ENCODE measurements at places on chromosomes 4 and X. TPM values are rescaled to one million over a fixed set of nuclear protein-coding genes. Genes with fewer than 3 reads are reported as not detected.

The CCSER1 gene
- 48.5 TPM for total RNA-seq

The PNCK gene
- total RNA-seq, result 137 TPM

The STATH gene
- total RNA-seq, result not detected

The HMGN5 gene
- total RNA-seq, result 9.4 TPM

The ARMCX5 gene
- 11.8 TPM for total RNA-seq

The ARSJ gene
- 2.5 TPM for total RNA-seq

The KLF8 gene
- total RNA-seq, result 8.7 TPM

The HPGD gene
- 2.2 TPM for total RNA-seq

The CASK gene
- total RNA-seq, result 60.4 TPM

The WAS gene
- 7.7 TPM for total RNA-seq

The CCKAR gene
- total RNA-seq, result not detected

The MAOA gene
- 41.8 TPM for total RNA-seq

The ZCCHC18 gene
- 11.2 TPM for total RNA-seq

The NWD2 gene
- total RNA-seq, result 9.3 TPM

The PRDM5 gene
- total RNA-seq, result 11.1 TPM

The IQSEC2 gene
- total RNA-seq, result 129 TPM

The RS1 gene
- not detected for total RNA-seq

The TEX13C gene
- not detected for total RNA-seq

The C1QTNF7 gene
- total RNA-seq, result 0.47 TPM

The KLHL13 gene
- 5.2 TPM for total RNA-seq

The TMEM154 gene
- total RNA-seq, result 0.32 TPM

The AMOT gene
- 75.7 TPM for total RNA-seq

The HTRA3 gene
- total RNA-seq, result 0.25 TPM

The ADAMTS3 gene
- 5.0 TPM for total RNA-seq

The CXXC4 gene
- 13.1 TPM for total RNA-seq

The C4orf36 gene
- total RNA-seq, result 1.7 TPM

The KLB gene
- not detected for total RNA-seq

The SOD3 gene
- total RNA-seq, result 8.9 TPM

The ATP2B3 gene
- total RNA-seq, result 35.0 TPM

The SYTL4 gene
- 17.1 TPM for total RNA-seq

The SPACA5 gene
- total RNA-seq, result not detected

The GJB1 gene
- total RNA-seq, result 25.2 TPM

The PKD2 gene
- 30.3 TPM for total RNA-seq

The FGF2 gene
- total RNA-seq, result 26.7 TPM

The CT45A3 gene
- not detected for total RNA-seq

The KDR gene
- 2.8 TPM for total RNA-seq

The RBM47 gene
- 3.3 TPM for total RNA-seq

The HEPH gene
- 40.4 TPM for total RNA-seq

The IL1RAPL1 gene
- total RNA-seq, result 23.6 TPM

The STK26 gene
- total RNA-seq, result 1.8 TPM

The VCX3B gene
- not detected for total RNA-seq

The MAOB gene
- total RNA-seq, result 73.6 TPM

The PDCL2 gene
- not detected for total RNA-seq

The USP51 gene
- 5.7 TPM for total RNA-seq

The HTR2C gene
- total RNA-seq, result 0.91 TPM

The PRR32 gene
- total RNA-seq, result not detected

The FBXL5 gene
- 87.3 TPM for total RNA-seq

The PTCHD1 gene
- 12.6 TPM for total RNA-seq

The CLCN4 gene
- total RNA-seq, result 71.2 TPM

The SETD7 gene
- total RNA-seq, result 39.4 TPM

All from dorsolateral prefrontal cortex (tissue), 122 donors.